ENCODE measurements at places on chromosomes 6 and 20.

GRCh38 chr6:15487262-15487661 is 175.6 kb downstream of the DTNBP1 start:
- DNase-seq = no peak

DNA sequence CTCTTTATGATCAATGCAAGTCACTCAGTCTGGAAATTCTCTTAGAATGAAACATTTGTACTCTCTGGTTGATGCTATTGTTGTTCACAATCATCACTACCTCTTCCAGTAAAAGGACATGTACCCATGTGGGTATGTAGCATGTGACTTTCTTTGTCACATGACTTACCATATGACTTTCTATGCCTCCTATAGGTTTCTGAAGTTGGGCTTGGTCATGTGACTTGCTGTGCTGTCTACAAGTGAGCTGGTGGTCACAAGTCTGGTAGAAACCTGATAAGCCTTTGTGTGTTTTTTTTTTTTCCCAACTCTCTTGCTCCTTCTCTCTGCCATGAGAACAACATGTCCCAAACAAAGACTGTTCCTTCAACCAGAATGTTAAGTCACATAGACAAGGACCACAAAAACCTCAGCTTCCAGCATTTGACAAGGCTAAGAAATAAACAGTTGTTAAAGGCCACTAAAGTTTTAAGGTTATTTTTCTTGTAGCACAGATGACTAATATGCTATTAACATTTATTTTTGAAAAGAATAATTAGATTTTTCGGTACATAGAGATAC is 379.2 kb upstream of the SLC35B3 start:
- DNase-seq = no peak

GRCh38 chr20:23023621-23024177 is 11.4 kb upstream of the SSTR4 start:
- DNase-seq = no peak

- peak; percentile 2 for DNase-seq
Observed at GRCh38 chr6:163170294-163170883, 244.1 kb upstream of the QKI start.

- no peak for DNase-seq
Observed at GRCh38 chr6:35411066-35411465, 41.1 kb upstream of the FANCE start.

GRCh38 chr20:23230766-23231385 is 119.7 kb upstream of the NXT1 start:
- DNase-seq = no peak

- no peak for DNase-seq
Observed at GRCh38 chr6:11689847-11690246, 88.8 kb downstream of the ADTRP start.

DNA sequence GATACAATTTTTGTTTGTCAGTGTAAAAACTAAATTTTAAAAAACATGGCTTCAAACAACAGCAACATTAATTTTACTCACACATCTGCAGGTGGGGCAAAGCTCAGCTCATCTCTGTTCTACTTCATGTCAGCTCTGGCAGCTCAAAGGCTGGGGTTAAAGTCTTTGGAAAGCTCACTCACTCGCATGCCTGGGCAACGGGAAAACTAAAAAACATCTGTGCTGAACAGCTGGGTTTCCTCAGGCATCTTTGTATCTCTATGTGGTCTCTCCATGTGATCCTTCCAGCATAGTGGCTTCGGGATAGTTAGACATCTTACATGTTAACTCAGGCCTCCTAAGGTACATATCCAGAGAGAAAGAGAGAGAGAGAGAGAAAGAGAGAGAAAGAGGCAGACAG is 499.6 kb downstream of the RFPL4B start:
- DNase-seq = no peak

- DNase-seq = no peak
Observed at GRCh38 chr20:41287327-41287726, 30.2 kb downstream of the ZHX3 start.

DNA sequence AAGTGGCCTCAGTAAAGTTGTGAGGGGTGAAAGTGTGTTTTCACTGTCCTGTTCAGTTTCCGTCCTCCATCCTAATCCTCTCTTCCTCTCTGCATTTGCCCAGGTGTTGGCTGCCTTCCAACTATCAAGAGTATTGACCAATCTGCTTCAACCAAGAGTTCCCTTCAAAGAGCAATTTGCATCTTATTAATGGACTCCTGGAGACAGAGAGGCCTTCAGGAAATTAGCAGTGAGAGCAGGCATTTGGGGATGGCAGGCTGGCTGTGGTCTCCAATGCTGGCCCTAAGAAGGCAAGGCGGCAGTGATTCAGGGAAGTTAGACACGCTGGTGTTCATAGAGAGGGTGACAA is 77.2 kb downstream of the GPR6 start:
- DNase-seq = no peak

- DNase-seq = no peak
Observed at GRCh38 chr20:58777657-58778056, 73.0 kb downstream of the GNAS-AS1 start.

DNA sequence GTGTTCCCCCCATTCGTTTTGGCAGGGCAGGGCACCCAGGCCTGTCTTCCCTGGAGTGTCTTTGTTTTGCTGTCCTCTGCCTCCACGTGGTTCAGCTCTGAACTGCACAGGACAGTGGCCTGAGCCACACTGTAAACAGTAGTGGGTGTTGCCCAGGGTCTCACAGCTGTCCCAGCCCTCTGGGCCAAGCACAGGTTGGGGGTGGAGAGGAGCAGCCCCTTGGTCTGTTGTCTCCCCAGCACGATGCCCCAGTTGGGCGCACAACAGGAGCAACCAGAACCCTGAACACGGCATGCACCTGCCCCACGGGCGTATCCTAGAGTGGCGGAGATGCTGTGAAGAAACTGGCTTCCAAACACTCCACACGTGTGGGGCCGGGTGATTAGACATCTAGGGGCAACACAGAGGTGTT is 14.4 kb downstream of the CCDC167 start:
- DNase-seq = no peak

DNA sequence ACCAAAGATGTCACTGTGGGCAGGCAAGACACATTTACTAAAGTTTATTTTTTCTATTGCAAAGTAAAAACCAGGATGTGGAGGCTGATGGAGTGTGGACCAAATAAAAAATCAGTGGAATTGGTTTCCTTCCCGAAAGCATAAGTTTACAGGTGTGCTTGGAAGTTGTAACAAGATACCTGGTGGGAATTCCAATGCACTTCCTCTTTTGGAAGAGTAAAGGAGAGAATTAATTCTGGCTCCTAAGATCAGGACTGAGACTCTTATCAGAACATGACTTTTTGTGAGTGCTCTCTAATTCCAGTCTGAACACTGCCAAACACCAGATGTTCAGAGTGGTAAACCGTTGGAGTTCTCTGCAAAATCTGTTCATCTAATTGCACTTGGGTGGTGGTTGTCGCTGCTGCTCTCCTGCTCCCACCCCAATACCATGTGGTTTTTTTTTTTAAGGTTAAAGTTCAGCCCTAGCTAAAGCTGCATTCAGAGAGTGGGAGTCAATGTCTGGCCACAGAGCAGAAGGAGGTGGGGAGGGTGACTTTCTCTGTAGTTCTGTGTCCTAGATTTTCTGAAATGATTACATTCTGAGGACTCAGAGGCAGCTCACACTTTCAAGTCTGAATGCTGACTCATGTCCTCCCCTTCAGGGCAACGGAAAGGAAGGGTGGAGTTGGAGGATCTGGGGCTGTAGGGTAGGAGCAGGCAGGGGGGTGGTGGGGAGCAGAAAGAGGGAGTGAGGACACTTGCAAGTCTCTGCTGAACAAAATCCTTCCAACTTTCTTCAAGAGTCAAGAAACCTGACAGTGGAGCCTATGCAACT is 275.8 kb upstream of the PRDM1 start:
- no peak for DNase-seq

DNA sequence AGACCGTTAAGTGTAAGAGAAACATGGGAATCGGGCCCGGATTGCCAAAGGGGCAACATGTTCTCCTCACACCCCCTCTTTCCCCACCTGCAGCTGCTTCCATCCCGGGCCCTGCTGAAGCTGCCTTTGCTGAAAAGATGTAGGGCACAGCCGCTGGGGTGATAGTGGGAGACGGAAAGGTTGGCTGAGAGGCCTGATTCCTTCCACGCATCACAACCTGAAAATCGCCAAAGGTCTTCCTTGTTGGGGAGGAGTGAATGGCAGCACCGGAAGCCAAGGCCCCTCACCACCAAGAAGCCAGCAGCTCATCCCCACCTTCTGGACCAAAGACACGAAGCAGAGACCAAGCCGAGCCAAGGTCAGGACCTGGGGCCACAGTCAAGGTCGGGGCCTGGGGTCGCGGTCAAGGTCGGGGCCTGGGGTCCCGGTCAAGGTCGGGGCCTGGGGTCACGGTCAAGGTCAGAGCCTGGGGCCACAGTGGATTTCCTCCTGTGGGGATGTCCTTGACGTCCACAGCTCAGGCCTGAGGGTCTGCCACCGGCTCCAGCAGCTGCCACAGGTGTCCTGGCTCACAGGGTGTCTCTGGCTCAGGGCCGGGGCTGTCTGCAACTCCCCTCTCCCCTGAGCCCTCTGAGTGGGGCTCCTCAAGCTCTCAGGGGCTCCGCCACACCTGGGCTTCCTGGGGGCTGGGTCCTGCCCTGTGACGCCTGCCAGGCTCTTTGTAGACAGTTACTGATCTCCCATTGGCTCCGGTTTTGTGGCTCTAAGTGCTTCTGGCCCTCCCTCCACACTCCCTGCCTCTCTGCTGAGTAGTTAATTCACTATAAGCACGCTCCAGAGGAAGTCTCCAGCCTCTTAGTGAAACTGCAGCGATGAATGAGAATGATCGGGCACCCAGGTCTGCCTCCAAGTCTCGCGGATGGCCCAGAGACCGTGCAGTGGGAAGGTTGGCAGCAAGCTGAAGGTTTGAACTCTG is 5.5 kb upstream of the CHRNA4 start:
- no peak for DNase-seq

DNA sequence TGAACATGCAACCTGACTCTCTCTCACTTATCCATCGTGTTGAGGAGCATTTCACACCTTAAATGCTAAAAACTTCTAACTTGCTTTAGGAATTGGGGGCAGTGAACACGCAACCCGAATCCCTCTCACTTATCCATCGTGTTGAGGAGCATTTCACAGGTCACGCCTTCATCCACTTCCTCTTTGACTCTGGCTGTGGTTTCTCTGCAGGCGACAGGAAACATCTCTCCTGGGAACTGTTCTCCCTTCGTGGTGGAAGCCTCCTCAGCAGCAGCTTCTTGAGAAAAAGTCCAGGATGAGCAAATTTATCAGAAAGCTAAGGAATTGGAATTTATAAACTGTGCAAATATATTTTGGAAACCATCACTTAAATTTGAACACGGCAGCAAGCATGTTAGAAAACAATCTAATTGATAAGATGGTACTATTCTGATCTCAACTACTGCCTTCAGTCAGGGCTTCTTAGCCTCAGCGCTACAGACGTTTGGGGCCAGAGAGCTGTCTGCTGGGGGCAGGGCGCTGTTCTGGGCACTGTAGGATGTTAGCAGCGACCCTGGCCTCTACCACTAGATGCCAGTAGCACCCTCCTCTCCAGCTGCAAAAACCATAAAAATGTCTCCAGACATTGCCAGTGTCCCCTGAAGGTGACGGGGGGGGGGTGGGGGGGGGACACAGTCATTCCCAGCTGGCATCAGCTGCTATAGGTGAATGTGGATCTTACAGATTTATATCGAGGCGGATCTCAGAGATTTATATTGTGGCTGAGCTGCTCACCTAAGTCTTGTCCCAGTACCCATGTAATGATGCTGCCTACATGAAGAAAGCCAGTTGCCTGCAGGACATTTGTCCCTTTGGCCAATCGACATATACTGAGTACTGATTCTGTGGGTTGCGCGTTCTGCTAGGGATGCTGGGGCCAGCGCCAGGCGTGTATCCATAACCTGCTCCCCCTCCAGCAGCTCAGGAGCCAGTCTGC is 26.2 kb downstream of the CTCFL start:
- no peak for DNase-seq

DNA sequence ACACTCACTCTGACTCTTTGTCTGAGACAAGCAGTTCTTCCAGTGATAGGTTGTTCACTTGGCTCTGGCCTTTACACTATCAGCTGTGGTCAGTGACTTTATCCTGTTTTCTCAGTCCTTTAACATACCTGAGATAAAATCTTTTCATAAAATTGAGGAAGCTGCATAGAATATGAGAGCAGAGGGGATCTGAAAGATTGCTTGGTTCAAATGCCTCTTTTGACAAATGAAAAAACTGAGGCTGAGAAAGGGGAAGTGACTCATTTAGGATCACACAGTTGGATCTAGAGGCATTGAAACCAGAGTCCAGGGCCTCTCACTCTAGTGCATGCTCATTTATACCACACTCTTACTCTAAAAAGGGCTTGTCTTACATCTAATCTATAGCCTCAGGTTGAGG is 277.0 kb upstream of the TBX18 start:
- no peak for DNase-seq

GRCh38 chr6:122369536-122369935 is 29.9 kb upstream of the HSF2 start:
- DNase-seq = no peak

- DNase-seq = no peak
Observed at GRCh38 chr6:157514659-157515496, 133.9 kb downstream of the ZDHHC14 start.

DNA sequence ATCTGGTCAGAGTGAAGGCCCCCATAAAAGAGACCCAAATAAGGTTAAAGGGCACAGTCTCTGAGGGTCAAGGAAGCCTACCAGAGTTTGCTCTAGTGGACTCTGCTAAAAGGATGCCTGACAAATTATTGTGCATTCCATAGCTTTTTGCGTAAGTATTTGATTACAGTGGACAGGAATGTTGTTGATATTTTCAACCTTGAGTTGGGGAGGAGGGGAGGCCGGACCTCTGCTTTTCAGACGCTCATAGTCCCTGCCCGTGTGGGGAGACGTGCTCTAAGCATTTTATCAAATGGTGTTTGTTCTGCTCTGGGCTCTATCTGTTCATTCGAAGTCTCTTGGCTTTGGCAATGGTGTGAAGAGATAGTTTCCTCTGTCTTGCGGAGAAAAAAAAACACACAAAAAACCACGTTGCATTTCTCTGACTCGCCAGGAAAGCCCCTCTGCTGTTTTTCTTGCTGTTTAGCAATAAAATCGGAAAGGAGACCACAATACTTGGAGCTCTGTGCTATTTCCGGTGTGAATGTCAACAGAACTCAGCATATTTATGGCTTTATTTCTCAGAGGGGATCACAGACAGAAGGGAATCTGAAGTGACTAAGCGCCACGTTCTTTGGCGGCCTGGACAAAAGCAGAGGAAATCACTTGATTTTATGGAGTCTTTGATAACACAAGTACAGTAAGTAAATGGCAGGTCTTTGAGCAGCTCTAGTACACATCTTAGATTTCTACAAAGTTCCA is 159.8 kb downstream of the ZFP64 start:
- no peak for DNase-seq

- DNase-seq = no peak
Observed at GRCh38 chr6:23435126-23435525, 690.9 kb upstream of the NRSN1 start.

GRCh38 chr6:36023996-36024795 is at the start of gene SLC26A8:
Gene SLC26A8, minus strand, starts transcription at chr6:36024641. Its CDS starts 4,934 bp downstream, at chr6:36019707.
- no peak for DNase-seq

DNA sequence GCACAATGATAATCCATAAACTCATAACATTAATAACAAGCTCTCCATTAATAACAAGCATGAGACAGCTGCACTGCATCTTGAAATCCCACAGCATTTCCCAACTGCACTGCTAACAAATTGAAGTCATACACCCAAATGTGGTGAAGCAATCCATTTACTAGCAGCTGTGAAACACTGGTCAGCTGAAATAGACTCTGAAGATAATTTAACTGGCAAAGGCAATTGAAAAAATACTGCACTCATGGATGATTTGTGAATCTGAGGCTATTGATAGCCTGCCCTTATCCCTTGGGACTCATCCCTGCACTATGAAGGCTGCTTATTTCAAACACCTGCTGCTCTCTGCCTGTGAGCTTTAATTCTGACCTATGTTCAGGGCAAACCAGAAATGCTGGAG is 49.1 kb upstream of the PLCB1 start:
- DNase-seq = no peak
